Activated naive CD8-positive, alpha-beta T cell treated with anti-CD3 and anti-CD28 coated beads for 36 hours (primary cell): ENCODE measurements at places on chromosomes 7 and 10. TPM values are rescaled to one million over a fixed set of nuclear protein-coding genes. Genes with fewer than 3 reads are reported as not detected.

The PRKCQ gene
- 45.9 TPM for total RNA-seq

The FRMPD2 gene
- not detected for total RNA-seq

The SKIDA1 gene
- 0.54 TPM for total RNA-seq

The MCM10 gene
- 91.2 TPM for total RNA-seq

The TMEM213 gene
- not detected for total RNA-seq

The STRA8 gene
- total RNA-seq: not detected

The CDC14C gene
- total RNA-seq: not detected

The SRRM3 gene
- not detected for total RNA-seq

The MXI1 gene
- 26.7 TPM for total RNA-seq

The PNLIPRP1 gene
- not detected for total RNA-seq

The NUTM2A gene
- total RNA-seq: 0.66 TPM

The GRM3 gene
- total RNA-seq: not detected
